ENCODE measurements at places on chromosomes 4 and X.

DNA sequence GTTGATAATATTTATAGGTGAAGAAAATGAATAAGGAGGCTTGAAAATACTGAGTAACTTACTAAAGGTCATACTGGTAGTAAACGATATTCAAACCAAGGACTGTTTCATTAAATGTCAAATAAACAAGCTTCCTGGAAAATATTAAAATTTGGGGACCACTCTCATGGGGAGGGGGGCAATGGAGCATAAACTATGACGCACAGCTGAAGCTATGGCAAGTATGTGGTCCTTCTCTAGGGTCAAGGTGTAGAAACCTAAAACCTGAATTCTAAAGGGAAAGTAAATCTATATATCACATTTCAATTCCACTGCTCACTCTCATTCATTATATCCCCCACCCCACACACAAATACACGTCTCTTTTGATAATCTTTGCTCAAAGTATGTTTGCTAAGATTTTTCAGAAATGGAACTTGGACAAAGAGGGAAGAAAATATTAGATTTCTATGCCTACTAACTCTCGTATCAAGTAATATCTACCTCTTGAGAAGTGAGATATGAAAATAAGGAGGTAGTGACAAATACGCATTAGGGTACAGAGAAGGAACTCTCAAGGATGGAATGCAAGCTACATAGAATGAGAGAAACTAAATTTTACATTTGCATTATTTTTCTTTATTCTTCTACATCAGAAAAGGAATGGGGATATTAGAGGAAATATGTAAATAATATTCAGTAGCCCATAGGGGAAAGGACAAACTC lies 84.6 kb downstream of the PDS5A start:
- DNase-seq, result no peak

DNA sequence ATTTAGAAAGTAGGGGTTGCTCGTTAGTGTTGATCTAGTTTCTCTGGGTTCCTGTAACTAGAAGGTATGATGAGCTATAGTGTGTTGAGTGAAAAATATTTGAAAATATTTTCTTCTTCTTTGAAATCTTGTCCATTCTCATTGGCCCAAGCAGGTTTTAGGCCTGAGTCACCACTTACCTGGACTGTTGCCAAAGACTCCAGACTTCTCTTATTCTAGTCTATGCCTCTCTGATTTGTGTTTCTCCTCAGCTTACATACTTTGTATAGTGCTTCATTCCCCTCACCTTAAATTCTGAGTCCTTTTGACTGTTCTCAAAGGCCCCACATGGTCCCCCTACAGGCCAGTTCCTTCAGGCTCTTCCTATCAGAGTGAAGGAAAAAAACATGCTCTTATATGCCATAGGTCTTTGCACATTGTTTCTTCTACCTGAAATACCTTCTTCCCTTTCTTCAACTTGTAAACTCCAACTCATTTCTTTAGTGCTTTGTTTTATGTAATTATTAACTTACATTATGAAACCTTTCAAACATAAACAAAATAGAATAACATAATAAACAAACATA lies 258.2 kb downstream of the PPP1R2C start:
- no peak for DNase-seq

GRCh38 chrX:16711893-16712547 lies 449 bp downstream of the CTPS2 start:
- no peak for DNase-seq

- DNase-seq, result no peak
These were observed 330.1 kb upstream of the RPS6KA3 start for GRCh38 chrX:20596856-20597255.

DNA sequence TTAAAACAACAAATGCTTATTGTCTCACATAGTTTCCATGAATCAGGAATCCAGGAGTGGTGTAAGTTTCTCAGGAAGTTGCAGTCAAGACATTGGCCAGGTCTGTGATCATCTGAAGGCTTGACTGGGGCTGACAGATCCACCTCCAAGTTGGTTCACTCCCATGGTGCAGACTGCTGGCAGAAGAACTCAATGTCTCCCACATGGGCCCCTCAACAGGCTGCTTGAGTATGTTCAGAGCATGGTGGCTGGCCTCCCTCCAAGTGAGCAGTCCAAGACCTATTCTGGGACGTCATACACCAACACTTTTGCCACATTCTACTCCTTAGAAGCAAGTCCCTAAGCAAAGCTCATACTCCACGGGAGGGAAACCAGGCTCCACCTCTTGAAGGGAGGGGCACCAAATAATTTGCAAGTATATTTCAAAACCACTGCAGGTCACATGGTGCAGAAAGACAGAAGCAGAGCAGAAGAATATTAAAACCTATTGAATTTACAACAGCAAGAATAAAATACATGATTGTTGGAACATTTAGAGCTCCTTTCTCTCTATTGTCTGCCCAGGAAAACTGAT lies 35.3 kb downstream of the LGI2 start:
- DNase-seq, result no peak

GRCh38 chr4:134382478-134383227 lies 181.1 kb upstream of the PABPC4L start:
- no peak for DNase-seq
